ENCODE measurements at places on chromosomes 7 and 10.

- no peak for DNase-seq
These were observed 158.4 kb downstream of the BBS9 start for GRCh38 chr7:33287738-33288137.

DNA sequence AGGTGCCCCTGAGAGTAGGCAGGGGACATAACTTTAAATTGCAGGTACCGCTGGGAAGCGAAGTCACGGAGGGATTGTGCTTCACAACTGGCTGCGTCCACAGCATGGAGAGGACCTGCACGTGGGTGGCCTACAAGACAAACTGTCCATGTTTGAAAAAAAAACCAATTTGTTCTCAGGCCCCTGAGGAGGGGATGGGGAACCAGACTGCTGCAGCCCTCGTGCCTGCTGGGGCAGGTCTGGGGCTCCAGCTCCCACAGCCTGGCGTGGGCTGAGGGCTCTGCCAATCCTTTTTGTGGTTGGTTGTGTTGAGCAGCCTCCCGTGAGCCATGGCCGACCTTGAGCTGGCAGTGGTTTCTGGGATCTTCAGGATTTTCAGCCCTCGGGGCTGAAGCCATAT lies 9.7 kb downstream of the SFRP5 start:
- DNase-seq = no peak

- DNase-seq = no peak
These were observed 24.4 kb downstream of the CPED1 start for GRCh38 chr7:121012919-121013318.

- no peak for DNase-seq
These were observed 59.0 kb upstream of the RAB18 start for GRCh38 chr10:27445070-27445469.

GRCh38 chr10:12459762-12460161 lies 110.4 kb downstream of the CAMK1D start:
- DNase-seq = no peak

- no peak for DNase-seq
These were observed 12.5 kb upstream of the KEL start for GRCh38 chr7:142974626-142975025.

GRCh38 chr10:67612577-67613537 lies 83.1 kb downstream of the CTNNA3 start:
- DNase-seq = peak; percentile 63

- no peak for DNase-seq
These were observed 77.6 kb downstream of the DENND2A start for GRCh38 chr7:140562926-140563481.

GRCh38 chr10:117373823-117374505 lies 1.3 kb downstream of the PDZD8 start:
- peak; percentile 44 for DNase-seq

DNA sequence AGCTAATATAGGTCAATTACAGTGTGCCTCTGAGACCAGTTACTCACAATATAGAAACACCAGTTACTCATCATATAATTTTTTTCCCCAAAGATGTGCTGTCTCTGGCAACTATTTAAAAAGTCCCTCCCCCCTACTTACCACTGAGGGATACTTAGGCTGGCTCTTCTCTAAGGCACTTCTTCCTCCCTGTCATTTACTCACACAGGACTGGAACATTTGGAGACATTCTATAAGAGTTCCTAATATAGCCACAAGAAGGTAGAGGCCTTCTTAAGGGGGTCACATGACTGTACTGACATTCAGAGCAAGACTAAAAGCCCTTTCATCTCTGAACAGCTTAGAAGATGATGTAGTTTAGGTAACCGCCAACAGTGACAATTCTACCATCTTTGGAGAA lies 44.4 kb upstream of the SLIT1 start:
- no peak for DNase-seq

GRCh38 chr7:128217030-128217805 lies 23.9 kb upstream of the LEP start:
- DNase-seq = no peak

DNA sequence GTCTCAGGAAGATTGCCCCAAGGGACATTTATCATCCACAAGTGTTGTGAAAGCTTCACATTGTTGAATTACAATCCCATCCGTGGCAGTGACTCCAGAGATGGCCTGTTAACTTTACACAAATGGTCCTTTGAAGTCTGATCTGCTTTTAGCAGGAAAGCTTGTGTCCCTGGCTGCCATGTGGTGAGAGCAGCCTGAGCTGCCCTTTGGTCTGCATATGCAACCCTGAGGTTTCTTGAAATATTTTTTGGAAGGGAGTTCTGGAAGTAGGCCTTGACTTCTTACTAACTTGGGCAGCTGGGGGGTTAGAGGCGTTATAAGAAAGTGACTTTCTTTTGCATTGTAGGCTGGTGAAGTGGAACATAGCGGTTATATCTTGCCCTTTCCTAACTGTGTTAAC lies 41.3 kb upstream of the FAM180A start:
- DNase-seq = no peak

DNA sequence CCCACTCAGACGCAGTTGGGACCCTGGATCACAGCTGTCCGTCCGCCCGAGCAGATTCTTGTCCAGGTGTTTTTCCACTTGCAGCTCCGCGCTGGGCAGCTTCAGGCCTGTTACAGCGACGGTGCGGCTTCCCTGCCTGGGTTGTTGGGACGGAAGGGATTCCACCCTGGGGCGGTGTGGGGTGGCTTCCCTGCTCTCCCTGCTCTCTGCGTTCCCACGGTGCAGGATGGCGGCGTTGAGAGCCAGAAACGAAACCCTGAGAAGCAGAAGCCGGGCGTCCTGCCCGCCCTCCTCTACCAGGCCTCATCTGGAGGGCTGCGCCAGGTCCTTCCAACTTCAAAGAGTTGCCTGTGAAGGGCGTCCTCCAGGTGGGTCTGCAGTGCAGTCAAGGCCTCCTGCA lies 194.4 kb downstream of the ADARB2 start:
- no peak for DNase-seq

DNA sequence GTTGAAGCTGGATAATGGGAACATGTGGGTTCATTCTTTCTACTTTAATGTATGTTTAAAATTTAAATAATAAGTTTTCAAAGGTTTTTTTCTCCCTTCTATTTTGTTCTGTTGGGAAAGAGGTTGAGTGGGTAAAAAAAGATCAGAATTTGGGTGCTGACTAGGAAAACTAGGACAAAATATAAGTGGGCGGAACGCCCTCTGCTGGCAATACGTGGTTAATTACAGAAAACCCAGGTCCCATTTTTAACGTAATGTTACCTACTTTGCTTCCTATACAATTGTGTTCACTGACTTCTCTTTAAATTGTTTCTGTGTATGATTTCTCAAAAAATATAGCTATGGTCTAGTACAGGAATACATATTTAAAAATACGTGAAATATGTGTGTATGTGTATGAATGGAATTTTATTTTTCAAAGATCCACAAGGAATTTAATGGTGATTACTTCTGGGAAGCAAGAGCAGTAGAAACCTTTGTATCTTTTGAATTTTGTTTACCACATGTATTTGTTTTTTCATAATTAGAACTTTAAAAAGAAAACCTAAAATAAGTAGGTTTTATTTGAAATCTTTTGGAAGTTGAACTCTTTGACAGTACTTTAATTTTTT lies 8.7 kb downstream of the ECD start:
- DNase-seq = peak; percentile 76

DNA sequence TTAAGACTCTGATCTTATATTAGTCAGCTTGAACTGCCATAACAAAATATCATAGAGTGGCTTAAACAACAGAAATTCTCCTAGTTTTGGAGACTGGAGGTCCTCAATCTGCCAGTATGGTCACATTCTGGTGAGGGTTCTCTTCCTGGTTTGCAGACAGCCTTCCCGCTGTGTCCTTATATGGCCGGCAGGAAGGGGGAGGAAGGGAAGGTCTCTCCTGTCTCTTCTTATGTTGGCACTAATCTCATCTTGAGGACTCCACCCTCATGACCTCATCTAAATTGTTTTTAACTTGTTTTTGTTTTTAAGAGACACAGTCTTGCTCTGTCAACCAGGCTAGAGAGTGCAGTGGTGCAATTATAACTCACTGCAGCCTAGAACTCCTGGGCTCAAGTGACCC lies 53.1 kb downstream of the VPS41 start:
- no peak for DNase-seq

DNA sequence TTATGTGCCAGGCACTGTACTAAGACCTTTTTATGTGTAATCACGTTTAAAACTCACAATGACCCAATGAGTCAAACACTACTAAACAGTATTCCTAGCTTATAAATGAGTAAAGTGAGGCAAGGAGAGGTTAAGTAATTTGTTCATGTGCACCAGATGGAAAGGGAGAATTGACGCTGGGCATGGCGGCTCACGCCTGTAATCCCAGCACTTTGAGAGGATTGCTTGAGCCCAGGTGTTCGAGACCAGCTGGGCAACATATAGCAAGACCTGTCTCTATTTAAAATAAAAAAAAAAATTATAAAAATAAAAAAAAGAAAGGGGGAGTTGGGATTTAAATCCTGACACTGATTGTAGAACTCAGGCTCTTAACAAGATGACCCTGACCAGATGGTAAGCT lies 46.7 kb upstream of the DLG5 start:
- DNase-seq = no peak

DNA sequence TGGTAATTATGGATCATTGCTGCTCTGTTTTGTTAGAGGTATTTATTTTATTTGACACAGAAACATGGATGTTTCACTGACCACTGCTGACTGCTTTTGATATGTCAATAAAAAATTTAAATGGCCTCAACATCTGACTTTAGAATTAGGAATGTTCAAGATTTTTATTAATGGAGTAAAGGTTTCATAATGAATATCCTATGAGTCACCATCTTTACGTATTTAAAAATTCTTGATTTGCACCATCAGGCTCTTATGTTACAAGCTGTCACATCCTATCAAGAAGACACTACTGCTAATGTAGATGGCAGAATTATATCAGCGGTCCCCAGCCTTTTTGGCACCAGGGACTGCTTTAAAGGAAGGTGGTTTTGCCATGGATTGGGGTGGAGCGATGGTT lies 578.7 kb upstream of the NRP1 start:
- DNase-seq = no peak

DNA sequence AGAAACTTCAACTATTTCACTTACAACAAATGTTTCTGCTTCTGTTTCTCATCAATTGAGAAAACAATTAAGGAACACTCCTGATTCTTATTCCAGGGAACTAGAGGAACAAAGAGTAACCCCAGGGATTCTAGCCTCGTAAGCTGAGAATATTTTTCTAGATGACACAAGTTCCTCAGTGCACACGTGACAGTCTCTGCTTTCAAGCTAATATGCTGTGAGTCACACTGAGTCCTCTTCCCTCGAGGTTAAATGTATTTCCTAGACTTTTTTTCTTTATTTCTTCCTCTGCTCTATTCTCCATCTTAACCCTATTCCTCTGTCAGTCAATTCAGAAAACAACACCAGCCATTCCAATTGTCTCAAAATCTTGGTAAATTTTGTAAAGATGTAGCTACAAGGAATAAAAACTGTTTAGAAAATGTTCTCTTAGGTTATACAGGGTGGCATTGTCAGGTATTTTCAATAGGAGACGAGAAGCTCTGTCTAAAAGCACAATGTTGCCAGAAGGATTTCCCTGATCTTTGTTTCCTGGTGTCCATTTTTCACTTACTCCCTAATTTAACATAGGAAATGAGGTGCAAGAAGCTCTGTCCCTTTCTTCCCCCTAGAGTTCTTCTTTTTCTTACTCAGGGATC lies 5.8 kb upstream of the C1GALT1 start:
- no peak for DNase-seq

GRCh38 chr10:49177391-49178355 lies 10.5 kb downstream of the TMEM273 start:
- DNase-seq = peak; percentile 56

DNA sequence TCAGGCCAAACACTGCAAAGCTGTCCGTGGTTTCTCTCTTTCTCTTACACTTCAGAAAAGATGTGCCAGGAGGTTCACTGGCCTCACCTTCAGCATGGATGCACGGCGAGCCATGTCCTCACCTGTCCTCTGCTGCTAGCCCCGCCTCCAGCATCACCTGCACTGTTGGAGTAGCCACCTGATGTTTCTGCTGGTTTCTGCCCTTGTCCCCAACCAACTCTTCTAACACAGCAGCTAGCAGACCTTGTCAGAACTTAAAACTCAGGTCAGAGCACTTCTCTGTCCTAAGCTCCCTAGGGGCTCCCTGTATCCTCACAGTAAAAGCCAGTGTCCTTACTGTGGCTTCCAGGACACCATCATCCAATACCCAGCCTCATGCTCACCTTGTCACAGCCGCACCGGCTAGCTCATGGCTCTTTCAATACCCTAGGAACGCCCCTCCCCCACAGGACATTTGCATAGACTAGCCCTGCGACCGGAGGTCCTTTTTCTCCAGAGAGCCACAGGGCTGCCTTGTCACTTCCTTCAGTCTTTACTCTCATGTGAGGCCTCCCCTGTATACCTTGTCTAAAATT lies 15.2 kb downstream of the PALD1 start:
- DNase-seq = no peak

DNA sequence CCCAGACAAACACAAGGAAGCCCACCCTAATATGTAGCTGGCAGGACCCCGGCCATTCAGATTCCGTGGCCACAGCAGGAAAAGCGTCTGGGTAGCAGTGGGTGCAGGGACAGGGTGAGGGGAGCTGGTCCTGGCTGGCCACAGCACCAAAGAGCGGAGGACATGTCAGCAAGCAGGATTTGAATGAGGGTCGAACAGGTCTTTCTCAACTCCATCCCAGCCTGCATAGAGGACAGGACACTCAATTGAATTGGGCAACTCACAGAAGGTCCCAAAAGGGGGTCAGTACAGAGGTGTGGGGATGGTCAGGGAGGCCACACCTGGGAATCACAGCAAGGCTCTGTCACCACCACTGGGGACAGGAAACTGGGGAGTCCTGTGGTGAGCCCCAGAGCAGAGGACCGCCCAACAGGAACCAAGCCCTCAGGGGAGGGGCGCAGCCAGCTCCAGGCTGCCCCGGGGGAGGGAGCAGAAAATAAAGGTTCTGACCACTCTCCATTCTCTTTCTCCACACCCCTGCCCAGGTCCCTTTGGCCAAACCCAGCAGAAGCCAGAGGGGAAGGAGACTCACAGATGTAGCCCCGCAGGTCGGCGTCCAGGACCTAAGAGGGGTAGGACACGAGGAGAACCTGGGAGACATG lies 108.7 kb upstream of the PPP2R2D start:
- no peak for DNase-seq

- no peak for DNase-seq
These were observed 133.7 kb downstream of the DIP2C start for GRCh38 chr10:555682-556350.

GRCh38 chr10:15859509-15859905 lies 800 bp downstream of the MINDY3 start:
- DNase-seq = no peak

- DNase-seq = no peak
These were observed 45.5 kb downstream of the CREM start for GRCh38 chr10:35172146-35172545.

DNA sequence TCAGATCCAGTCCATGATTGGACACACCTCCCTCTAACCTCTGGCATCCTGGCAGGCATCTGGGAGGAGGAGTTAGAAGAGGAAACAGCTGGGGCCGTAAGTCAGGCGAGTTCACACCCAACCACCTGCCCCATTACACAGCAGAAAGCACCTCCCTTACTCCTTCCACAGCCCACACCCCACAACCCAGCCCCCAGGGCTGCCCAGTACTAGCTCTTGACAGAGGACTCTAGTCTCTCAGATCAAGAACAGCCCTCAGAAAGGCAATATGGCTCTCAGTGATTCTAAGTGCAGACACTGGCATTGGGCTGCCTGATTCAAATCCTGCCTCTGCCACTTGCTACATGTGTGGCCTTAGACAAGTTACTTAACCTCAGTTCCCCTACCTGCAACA lies 34.1 kb downstream of the KCNMA1 start:
- DNase-seq = no peak
